ENCODE measurements at places on chromosomes 16 and 17. TPM values are rescaled to one million over a fixed set of nuclear protein-coding genes. Genes with fewer than 3 reads are reported as not detected.

GRCh38 chr17:81378941-81379511, 16.2 kb upstream of the BAHCC1 start:
- no peaks in the 10 kb centered on the region for H3K27me3 ChIP-seq
- peaks cover 6% of the 10 kb centered on the region for H3K4me1 ChIP-seq
- H3K36me3 ChIP-seq, result no peaks in the 10 kb centered on the region

- H3K27me3 ChIP-seq, result no peaks in the 10 kb centered on the region
- DNase-seq, result no peak
- peak overlapping the region; percentile 97 for H3K27ac ChIP-seq
These were observed 561 bp downstream of the CCDC47 start for GRCh38 chr17:63772801-63773271.

DNA sequence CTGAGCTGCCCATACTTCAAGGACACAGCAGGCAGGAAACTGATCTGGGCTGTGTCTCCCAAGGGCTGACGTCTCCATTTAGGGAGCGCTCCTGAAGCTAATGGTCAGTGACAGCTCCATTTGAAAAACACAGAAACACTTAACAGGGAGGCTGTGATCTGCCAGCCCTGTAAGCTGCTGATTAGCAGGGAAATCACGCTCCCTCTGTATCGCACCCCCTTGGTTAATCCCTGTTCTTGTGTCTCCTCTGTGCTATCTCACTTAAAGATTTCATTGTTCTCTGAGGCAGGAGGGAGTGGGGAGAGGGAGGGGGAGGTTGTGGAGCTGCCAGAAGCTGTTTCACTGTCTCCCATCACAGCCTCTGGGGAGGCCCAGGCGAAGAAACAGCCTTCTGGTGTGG, 47.4 kb upstream of the CACNG3 start:
- H3K27me3 ChIP-seq, result peaks cover 3% of the 10 kb centered on the region
- no peak overlapping the region for H3K27ac ChIP-seq
- H3K4me3 ChIP-seq, result no peak overlapping the region
- H3K4me1 ChIP-seq, result no peaks in the 10 kb centered on the region
- no peak for DNase-seq
- H3K36me3 ChIP-seq, result no peaks in the 10 kb centered on the region

DNA sequence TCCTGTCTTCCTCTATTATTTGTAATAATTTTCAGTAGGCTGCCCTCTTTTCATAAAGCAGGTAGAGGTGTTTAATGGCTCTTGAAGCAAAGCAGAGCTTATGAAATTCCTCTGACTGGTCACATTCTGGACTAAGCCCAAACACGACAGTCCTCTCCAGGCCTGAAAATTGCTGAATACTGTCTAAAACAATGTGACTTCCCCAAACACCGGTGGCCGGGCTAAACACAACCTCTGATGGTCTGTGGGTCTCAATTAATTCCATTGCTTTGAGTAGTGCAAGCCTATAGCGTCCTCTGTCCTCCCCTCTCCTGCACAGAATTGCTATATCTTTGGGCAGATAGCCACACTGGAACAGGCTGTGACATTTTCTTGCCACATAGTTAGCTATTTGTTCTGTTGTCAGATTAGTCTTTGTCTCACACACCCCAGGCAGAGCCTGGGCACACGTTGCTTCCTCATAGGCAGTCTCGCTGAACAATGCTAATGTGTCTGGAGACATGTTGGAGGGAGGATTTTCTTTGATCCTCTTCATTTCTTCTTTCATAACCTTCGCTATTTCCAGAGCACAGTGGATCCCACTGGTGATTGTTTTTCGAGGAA, 10.8 kb upstream of the SLFN12L start:
- DNase-seq, result no peak
- no peak overlapping the region for H3K27ac ChIP-seq
- no peaks in the 10 kb centered on the region for H3K36me3 ChIP-seq

DNA sequence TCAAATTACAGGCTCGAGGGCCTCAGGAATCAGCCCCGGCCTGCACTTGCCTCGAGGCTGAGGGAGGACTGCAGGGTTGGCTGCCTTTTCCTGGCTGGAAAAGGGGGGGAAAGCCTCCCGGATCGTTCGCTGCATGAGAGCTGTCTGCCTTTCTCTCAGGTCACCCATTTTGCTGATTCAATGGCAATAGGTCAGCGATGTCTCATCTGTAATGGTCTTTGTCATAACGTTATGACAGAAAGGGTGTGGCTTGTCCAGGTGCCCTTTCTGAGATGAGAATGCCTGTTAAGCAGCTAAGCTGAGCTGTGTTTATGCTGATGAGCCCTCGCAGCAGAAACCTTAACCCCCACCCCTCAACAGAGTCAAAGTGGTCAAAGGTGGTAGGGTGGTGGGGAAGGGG, 81.8 kb downstream of the AKAP1 start:
- no peaks in the 10 kb centered on the region for H3K4me1 ChIP-seq
- DNase-seq, result no peak
- no peak overlapping the region for H3K27ac ChIP-seq
- no peak overlapping the region for H3K4me3 ChIP-seq
- H3K36me3 ChIP-seq, result no peaks in the 10 kb centered on the region

DNA sequence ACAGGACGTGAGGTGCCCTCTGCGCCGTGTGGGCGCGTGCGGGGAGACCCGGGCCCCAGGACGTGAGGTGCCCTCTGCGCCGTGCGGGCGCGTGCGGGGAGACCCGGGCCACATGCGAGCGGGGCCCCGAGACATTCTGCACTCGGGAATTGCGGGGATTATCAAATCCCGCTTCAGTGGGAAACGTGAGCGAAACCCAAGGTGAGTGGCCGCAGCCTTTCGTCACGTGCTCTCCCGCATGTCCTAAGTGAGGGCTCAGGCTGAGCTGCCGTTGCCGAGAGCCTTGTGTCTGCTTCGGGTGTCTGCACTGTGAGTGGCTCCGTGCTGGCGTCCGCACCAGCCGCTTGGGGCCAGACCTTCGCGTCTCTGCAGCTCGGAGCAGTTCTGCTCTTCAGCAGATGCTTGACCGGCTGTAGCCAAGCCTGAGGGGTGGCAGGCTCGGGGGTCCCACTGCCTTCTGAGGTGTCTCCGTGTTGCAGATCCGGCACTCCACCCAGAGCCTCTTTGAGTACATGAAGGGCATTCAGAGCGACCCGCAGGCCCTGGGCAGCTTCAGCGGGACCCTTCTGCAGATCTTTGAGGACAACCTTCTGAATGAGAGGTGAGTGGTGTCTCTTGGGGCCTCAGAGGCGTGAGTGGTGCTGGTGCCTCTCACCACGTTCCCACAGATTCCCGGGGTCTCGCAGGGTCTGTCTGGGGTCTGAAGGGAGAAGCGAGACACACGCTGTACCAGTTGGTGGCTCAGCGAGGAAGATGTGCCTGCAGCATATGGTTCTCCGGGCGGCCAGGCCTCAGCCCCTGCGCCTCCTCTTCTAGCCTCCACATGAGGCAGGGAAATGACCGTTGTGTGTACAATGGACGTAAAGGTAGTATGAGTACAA, 90.5 kb upstream of the ZNF750 start:
- peaks cover 82% of the 10 kb centered on the region for H3K36me3 ChIP-seq
- H3K4me3 ChIP-seq, result no peak overlapping the region
- no peaks in the 10 kb centered on the region for H3K27me3 ChIP-seq
- no peak overlapping the region for H3K27ac ChIP-seq
- no peak for DNase-seq

- peak overlapping the region; percentile 31 for H3K4me3 ChIP-seq
- no peaks in the 10 kb centered on the region for H3K36me3 ChIP-seq
- peaks cover 91% of the 10 kb centered on the region for H3K4me1 ChIP-seq
- DNase-seq, result peak; percentile 76
- H3K27ac ChIP-seq, result peak overlapping the region; percentile 90
- no peaks in the 10 kb centered on the region for H3K27me3 ChIP-seq
These were observed 120.2 kb downstream of the METRNL start for GRCh38 chr17:83199500-83200201.

Gene NOG
- not detected for total RNA-seq

- DNase-seq, result no peak
- H3K4me3 ChIP-seq, result no peak overlapping the region
- H3K36me3 ChIP-seq, result no peaks in the 10 kb centered on the region
- no peak overlapping the region for H3K27ac ChIP-seq
These were observed 314.4 kb downstream of the PMP22 start for GRCh38 chr17:14950686-14951085.

Gene STH
- not detected for total RNA-seq

GRCh38 chr16:65494080-65494479, 372.2 kb upstream of the CDH11 start:
- no peaks in the 10 kb centered on the region for H3K36me3 ChIP-seq
- H3K27me3 ChIP-seq, result no peaks in the 10 kb centered on the region
- H3K4me1 ChIP-seq, result peaks cover 4% of the 10 kb centered on the region
- no peak overlapping the region for H3K4me3 ChIP-seq

Gene TMEM106A
- 1.4 TPM for total RNA-seq

Gene BCKDK
- 55.7 TPM for total RNA-seq

- H3K27me3 ChIP-seq, result no peaks in the 10 kb centered on the region
- H3K27ac ChIP-seq, result no peak overlapping the region
- no peaks in the 10 kb centered on the region for H3K4me1 ChIP-seq
- no peak overlapping the region for H3K4me3 ChIP-seq
- no peaks in the 10 kb centered on the region for H3K36me3 ChIP-seq
- DNase-seq, result no peak
These were observed 412.0 kb downstream of the HAPSTR1 start for GRCh38 chr16:9503251-9503984.

Gene SEPTIN12
- not detected for total RNA-seq

GRCh38 chr16:5025171-5025632, 8.5 kb downstream of the NAGPA start:
- DNase-seq, result no peak
- no peaks in the 10 kb centered on the region for H3K4me1 ChIP-seq
- H3K36me3 ChIP-seq, result peaks cover 41% of the 10 kb centered on the region
- H3K27me3 ChIP-seq, result no peaks in the 10 kb centered on the region
- no peak overlapping the region for H3K27ac ChIP-seq
- H3K4me3 ChIP-seq, result no peak overlapping the region

Gene TXNL4B
- total RNA-seq, result 19.9 TPM

GRCh38 chr17:68106085-68106484, 70.5 kb downstream of the KPNA2 start:
- H3K27ac ChIP-seq, result no peak overlapping the region
- no peak overlapping the region for H3K4me3 ChIP-seq
- no peak for DNase-seq
- peaks cover under 1% of the 10 kb centered on the region for H3K36me3 ChIP-seq

Gene PRRT2
- not detected for total RNA-seq

Gene C16orf46
- total RNA-seq, result 0.81 TPM

DNA sequence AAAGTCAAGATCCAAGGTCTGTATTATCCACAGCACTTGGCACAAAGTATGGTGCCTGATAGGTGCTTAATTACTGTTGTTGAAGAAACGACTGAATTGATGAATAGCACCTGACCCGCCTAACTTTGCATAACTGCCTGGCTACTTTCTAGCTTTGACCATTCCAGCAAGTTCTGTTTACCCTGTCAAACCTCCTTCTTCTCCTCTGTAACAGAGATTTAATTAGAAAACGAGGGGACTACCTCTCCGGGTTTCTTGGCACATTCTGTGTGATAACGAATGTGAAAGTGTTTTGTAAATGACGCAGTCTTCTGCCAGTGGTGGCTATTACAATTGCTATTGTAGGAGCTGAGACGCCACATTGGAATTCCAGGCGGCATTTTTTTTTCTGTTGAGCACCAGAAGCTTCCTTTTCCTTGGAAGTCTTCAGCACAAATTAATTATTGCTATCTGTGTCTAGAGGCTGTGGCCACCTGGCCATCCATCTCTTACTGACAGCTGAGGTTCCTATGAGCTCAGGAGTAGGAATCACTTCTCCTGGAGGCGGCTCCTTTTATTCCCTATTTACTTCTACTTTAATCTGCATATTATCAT, 522.9 kb downstream of the HS3ST4 start:
- no peak overlapping the region for H3K27ac ChIP-seq
- no peak overlapping the region for H3K4me3 ChIP-seq
- H3K36me3 ChIP-seq, result no peaks in the 10 kb centered on the region
- H3K27me3 ChIP-seq, result no peaks in the 10 kb centered on the region
- no peaks in the 10 kb centered on the region for H3K4me1 ChIP-seq

DNA sequence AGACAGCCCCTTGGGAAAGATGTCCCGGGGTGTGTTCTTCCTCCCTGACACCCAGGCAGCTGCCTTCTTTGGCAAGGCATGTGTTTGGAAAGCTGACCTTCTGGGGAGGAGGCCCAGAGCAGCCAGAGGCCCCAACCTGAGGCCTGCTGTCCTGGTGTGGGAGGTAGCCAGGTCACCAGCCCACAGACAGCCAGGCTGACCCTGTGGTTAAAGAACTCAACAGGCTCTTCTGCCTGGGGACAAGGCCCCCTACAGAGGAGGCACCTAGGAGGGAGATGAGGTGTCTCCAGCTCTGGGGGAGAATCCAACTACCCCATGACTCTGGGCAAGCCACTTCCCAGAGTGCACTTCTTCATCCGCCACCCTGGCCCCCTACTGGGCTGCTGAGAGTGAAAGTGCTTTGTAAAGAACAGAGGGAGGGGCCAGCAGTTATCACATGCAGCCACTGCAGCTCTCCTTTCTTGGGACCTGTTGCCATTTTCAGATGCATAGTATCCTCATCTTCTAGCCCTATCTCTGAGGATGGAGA, 13.1 kb upstream of the SREBF1 start:
- H3K4me3 ChIP-seq, result no peak overlapping the region
- peak overlapping the region; percentile 84 for H3K27ac ChIP-seq
- DNase-seq, result no peak
- no peaks in the 10 kb centered on the region for H3K27me3 ChIP-seq
- peaks cover 32% of the 10 kb centered on the region for H3K36me3 ChIP-seq

DNA sequence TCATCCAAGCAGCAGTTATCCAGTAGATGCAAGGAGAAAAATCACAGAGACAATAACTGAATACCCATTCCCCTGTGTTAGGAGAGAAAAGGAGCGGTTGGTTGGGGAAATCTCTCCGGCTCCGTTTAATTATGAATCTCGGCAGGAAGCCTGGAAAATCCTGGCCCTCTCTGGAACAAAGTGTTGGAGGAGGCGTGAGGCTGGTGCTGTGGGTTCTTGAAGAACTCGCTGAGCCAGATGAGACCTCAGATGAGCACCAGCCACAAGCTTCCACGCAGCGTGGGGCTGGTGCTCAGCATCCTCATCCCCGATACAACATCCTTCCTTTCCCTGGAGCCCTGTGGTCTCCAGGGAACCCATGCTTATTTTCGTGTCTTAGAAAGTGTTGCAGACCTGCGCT, 39.7 kb downstream of the CACNG4 start:
- H3K36me3 ChIP-seq, result no peaks in the 10 kb centered on the region
- no peak overlapping the region for H3K27ac ChIP-seq
- no peaks in the 10 kb centered on the region for H3K4me1 ChIP-seq
- peaks cover 8% of the 10 kb centered on the region for H3K27me3 ChIP-seq

DNA sequence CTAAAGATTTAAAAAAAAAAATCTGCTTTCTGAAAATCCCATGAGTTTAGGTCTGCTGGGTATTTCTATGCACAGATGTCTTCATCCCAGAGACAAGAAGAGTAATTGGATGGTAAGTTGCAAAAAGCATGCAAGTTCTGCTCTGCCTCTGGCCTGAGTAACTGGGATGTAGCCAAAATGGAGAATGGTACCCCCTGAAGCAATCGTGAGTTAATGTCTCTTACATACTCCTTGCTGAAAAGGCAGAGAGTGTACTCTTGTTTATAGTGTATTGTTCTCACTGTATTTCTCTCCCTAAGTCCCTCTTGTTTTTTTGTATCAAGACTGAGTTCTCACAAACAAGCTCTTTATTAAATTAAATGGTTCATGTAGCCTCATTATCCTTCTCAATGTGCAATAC, 259.0 kb downstream of the IRX3 start:
- H3K4me3 ChIP-seq, result no peak overlapping the region
- peaks cover 13% of the 10 kb centered on the region for H3K4me1 ChIP-seq
- no peak overlapping the region for H3K27ac ChIP-seq
- H3K27me3 ChIP-seq, result no peaks in the 10 kb centered on the region

Data from suprapubic skin (tissue), 4 donors.